ENCODE measurements at places on chromosomes 5 and 9.

GRCh38 chr5:170080786-170081445 lies 24.8 kb upstream of the FOXI1 start:
- DNase-seq = no peak

DNA sequence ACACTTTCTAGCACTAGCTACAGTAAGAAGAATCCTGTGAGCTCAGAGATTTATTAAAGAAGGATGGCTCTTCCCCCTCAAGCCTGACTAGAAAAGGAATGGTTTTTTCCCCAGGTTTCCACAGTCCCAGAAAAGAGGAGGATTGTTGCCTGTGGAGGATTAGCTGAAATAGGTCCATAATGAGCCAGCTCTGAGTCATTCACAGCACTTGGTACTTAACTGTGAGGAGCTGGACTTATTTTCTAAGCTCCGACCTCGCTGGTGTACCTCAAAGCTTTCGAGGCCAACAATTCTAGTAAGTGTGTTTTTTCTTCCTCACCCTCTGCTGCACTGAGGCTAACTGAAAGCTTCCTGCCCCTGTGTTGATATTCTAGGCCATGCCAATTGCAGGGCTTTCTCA lies 222.5 kb upstream of the IL12B start:
- DNase-seq = no peak

GRCh38 chr5:126881821-126882600 lies 105.1 kb downstream of the LMNB1 start:
- DNase-seq = no peak

- DNase-seq = no peak
Measured at GRCh38 chr5:89556215-89556913, 673.4 kb upstream of the MEF2C start.

- no peak for DNase-seq
Measured at GRCh38 chr5:50984640-50985039, 318.2 kb downstream of the PARP8 start.

GRCh38 chr5:68007451-68007850 lies 208.1 kb upstream of the PIK3R1 start:
- DNase-seq = no peak
